ENCODE measurements at places on chromosomes 2 and 18.

- no peak for DNase-seq
These were observed 44.0 kb downstream of the SGPP2 start for GRCh38 chr2:222468346-222468745.

- no peak for DNase-seq
These were observed 105.5 kb downstream of the CAPN13 start for GRCh38 chr2:30701782-30702181.

- no peak for DNase-seq
These were observed 152.9 kb downstream of the DYSF start for GRCh38 chr2:71606244-71606643.

GRCh38 chr2:21263622-21264021 is 139.9 kb downstream of the TDRD15 start:
- DNase-seq = no peak

Data from CD4-positive, CD25-positive, alpha-beta regulatory T cell (primary cell).